ENCODE measurements at places on chromosomes 5 and 9.

GRCh38 chr5:169474226-169474625 is 109.3 kb upstream of the SPDL1 start:
- DNase-seq, result no peak

DNA sequence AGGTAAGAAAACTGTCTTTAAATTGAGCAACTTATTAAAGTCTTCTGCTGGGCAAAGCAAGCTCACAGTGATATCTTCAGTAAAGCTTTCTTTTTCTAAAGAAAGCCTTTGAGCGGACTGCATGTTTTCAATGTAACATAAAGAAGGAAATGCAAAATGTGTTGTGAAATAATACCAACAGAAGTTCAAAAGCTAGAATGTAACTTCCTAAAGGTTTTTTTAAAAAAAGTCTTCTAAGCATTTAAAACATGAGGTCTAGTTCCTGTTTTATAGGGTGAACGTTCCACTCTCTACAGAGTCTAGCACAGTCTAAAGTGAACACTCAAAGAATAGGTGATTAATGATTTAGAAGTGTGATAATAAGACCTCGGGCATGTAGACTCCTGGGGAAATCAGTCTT is 62.9 kb downstream of the DENND1A start:
- no peak for DNase-seq

DNA sequence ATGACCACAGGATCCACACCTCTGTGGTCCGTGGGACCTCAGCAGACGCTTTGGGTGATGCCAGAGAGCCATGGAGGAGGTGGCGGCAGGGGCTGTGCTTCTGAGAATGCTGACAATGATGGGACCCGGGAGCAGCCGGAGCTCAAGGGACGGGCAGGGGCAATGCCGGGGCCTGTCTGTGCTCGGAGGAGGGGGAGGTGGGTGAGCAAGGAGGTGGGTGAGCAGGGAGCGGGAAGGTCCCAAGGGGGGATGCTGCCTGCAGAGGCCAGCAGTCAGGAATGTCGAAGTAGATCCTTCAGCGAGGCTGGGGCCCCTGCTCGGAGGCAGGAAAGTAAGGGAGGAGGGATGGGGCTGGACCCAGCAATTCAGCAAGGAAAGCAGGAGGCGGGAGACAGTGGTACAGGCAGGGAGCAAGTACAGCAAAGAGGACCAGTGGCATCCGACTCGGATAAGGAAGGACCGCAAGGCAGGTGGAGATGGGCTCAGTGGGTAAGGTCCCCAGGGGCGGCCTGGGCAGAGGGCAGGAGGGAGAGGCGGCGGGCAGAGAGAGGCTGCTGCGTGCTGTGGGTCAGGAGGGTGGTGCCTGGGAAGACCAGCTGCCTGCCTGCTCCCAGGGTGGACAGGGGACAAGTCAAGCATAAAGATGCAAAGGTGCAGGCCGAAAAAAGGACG is 49.0 kb downstream of the ADAMTS2 start:
- DNase-seq, result no peak

- no peak for DNase-seq
These were observed 40.4 kb upstream of the MAN2A1 start for GRCh38 chr5:109649318-109649717.

DNA sequence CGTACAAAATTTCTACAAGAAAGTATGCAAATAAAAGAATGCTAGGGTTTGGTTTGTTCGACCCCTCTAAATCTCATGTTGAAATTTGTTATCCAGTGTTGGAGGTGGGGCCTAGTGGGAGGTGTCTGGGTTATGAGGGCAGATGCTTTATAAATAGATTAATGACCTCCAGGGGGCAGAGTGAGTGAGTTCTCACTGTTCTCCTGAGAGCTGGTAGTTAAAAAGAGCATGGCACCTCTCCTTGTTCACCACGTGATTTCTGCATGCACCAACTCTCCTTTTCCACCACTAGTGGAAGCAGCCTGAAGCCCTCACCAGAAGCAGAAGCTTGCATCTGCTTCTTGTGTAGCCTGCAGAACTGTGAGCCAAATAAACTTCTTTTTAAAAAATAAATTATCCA is 50.4 kb upstream of the FAM170A start:
- no peak for DNase-seq

- DNase-seq, result no peak
These were observed 13.3 kb upstream of the PSMD5 start for GRCh38 chr9:120855827-120856670.

GRCh38 chr5:7377761-7378160 is 18.2 kb upstream of the ADCY2 start:
- no peak for DNase-seq

DNA sequence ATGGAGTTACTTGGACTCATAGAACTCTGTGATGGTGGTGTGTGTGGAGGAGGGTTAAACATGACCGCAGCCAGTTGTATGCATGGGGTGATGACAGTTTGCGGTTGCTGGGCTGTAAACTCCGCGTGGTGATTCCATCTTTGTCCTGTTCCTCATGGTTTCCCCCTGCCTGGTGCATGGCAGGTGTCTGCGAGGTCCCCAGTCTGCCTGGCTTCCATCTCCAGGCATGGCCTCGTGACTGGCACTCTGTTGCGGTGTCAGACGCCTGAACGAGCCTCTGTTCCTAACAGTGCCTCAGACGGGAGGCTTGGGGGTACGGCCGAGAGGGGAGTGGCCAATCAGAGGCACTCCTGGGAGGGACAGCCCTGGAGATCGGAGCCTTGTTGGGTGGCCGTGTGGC is 33.9 kb upstream of the SH3PXD2B start:
- no peak for DNase-seq

DNA sequence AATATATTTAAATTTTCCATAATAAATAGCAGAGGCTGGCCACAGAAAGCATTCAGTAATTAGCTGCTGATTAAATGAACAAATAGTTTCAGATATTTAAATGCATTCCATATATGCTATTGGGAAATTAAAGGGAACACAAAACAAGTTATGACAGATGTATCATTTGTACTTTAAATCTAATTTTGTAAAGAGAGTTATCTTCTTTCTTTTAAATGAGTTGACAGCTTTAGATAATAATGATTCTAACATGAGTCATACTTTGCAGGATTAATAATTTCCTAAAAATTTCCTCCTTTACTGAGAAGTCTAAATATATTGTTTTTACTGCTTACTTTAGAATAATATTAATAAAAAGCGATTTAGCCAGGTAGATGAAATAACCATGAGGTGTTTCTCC is 320.1 kb downstream of the ADAMTS6 start:
- DNase-seq, result no peak

DNA sequence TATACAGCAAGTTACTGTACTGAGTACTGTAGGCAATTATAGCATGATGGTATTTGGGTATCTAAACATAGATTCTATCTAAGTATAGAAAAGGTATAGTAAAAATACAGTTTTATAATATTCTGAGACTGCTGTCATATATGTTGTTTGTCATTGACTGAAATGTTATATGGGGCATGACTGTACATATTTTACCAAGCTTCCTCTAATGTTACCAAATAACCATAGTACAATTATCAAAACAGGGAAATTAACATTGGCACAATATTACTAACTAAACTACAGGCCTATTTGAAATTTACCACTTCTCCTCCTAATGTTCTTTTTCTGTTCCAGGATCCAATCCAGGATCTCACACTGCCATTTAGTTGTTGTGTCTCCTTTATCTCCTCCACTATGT is 18.5 kb downstream of the NPR3 start:
- no peak for DNase-seq

DNA sequence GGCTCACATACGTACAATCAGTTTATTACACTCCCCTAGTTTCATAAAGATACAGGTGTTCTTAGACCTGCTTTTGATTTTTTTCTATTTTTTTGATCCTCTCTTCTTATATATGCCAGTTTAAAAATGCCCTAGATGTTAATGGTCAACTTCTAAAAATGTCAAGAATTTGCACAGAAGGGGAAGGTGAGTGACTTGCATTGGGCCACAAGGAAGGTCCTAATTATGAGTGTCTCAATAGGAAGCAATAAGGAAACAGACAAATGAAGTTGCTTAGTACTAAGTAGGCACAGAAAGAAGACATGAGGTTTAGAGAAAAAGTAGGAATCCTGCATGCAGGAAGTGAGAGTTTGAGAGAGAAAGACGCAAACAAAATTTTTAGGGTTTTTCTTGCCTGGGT is 3.2 kb upstream of the CCDC171 start:
- DNase-seq, result no peak

- no peak for DNase-seq
These were observed 77.8 kb upstream of the CCDC112 start for GRCh38 chr5:115374057-115374775.

DNA sequence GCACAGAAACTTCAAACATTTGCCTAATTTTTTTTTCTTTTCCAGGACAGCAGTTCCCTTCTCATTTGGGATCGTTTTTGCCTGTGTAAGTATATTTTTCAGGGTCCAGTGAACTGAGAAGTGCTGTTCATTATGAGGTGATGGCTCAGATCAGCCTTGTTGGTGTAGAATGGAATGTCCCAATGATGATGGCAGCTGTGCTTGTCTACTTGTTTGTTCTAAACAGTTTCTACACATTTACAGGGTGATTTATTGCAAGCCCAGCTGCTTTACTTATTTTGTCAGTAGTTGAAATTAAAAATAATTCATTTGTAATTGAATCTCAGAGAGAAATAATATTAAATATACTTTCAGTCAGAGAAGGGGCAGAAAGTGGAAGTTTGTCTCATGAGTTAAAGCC is 337.6 kb upstream of the SEMA6A start:
- DNase-seq, result no peak

DNA sequence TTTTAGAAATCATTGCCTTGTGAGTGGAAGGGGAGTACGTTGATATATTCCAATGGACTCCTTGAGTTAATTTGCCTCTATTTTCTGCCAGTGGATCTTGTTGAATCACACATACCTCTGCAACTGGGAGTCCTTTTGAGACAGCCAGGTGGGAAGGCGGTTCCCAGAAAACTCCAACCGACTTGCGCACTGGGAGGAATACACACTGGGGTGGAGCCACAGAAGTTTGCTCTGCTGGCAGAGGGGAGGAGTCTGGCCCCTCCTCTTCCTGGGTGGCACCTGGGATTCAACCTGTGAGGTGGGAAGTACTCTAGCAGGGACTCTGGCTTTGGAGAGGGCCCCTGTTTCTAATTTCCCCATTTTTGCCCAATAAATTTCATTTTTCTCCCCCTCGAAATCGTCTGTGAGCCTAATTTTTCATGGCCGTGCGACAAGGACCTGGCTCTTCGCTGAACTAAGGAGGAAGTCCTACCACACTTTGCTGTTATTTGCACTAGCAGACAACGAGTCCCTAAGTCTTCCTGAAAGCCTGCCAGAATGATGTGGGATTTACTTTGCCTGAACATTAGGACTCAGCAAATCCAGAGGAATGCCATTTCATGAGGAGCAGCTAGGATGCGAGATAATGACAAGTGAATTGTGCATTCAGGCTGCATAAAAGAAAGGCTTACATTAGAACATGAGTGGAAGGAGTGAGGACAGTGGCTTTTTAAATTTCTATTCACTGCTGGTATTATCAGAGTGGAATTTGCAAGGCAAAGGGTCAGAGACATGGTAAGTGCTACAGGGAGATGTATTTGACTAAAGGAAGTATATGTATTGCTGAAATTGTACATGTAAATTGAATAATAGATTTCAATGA is 67.2 kb downstream of the PRLR start:
- DNase-seq, result no peak

DNA sequence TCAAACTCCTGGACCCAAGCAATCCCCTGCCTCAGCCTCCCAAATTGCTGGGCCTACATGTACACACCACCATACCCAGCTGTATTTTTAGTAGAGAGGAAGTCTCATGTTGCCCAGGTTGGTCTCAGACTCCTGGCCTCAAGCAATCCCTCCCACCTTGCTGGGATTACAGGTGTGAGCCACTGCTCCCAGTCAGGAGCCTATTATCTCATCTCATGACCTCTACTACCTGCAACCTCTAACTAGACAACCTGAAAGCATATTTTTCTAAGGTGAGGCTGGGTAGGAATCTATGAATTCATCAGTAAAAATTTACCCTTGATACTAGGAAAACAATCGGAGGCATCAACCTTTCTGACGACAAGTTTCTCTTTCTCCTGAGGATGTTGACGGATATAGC is 10.0 kb downstream of the FAM13B start:
- no peak for DNase-seq

DNA sequence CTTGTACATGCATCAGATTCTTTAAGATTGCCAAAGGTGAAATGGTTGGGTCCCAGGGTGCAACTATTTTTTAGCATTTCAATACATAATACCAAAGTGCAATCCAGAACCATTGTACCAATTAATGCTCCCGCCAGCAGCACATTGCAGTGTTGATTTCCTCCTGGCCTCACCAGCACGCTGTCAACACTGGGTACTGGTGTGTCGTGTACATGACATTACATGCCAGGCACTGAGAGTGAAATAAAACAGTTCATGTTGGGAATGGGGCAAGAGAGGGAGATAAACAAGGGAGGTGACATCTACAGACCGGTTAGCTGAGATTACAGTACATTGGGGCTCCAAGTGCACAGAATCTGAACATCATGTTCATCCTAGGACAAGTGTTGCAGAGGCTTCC is 37.8 kb downstream of the HMGCS1 start:
- no peak for DNase-seq

DNA sequence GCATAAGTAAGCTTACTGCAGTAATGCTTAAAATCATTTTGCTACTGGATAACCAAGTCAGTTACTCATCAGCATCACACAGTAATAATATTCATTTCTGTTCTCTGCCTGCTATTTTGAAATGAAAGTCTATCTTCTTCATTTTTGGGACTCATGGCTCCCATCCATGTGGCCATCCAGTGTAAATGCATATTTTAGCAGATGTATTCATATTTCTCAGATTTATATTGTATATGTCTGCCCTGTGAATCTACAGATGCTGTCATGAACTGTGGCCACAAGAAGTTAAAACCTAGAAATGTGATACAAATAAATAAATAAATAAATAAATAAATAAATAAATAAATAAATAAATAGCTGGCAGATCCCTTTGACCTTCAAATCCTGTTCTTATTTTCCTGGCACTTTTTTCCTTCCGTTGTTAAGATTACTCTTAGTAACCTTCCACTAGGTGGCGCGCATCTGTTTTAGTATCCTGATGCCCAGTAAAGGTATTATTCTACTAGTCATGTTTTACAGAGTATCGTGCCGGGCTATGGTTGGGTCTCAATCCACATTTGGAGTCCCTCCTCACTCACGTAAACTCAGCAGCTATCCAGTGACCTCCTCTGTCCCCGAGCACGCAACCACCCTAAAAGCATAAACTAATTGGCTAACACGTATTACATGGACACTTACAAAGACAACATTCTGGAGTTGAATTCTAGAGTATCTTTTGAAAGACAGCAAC is 79.2 kb upstream of the IL7R start:
- peak; percentile 80 for DNase-seq

GRCh38 chr5:68557162-68557936 is 341.8 kb downstream of the PIK3R1 start:
- no peak for DNase-seq

All from eye (tissue), 1 donor.